ENCODE measurements at places on chromosomes 3 and 15.
A peak's percentile ranks its signal among the peaks of the same experiment; 100 is the strongest.

DNA sequence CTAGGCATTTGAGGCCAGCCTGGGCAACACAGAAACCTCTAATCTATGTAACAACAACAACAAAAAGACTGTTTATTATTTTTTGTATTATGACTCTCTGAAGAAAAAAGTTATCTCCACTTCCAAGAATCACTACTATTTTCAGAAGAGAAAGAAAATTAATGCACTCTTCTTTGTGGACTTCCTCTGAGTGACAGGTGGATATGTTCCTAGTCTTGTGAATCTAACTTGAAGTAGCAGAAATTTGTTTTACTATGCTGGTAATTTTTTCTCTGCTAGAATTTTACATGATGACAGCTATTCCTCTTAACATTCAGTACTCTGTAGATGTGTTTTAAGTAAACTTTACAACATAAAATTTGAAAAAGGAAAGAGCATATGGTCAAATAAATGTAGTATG, 16.7 kb downstream of the DYNC1LI1 start:
- DNase-seq, result no peak

GRCh38 chr15:80967451-80967850, 22.2 kb downstream of the MESD start:
- no peak for DNase-seq

- no peak for DNase-seq
Observed at GRCh38 chr3:34408088-34408487, 609.7 kb downstream of the PDCD6IP start.

GRCh38 chr3:5951026-5951425, 763.5 kb downstream of the EDEM1 start:
- DNase-seq, result no peak

GRCh38 chr15:94523873-94524272, 292.5 kb downstream of the MCTP2 start:
- DNase-seq, result no peak

DNA sequence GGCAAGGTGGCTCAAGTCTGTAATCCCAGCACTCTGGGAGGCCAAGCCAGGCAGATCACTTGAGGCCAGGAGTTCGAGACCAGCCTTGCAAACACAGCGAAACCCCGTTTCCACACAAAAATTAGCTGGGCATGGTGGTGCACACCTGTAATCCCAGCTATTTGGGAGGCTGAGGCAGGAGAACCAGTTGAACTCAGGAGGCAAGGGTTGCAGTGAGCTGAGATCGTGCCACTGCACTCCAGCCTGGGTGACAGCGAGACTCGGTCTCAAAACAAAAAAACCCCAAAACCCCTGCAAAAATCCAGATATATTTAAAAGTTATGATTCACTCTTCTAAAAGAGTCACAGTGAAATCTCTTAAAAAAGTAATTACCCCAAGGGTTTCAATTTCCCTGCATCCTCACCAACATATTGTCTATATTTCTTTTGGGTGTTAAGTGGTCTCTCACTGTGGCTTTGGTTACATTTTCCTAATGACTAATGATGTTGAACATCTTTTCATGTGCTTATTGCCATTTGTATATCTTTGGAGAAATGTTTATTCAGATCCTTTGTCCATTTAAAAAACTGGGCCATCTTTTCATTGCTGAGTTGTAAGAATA, 73.2 kb upstream of the UBP1 start:
- DNase-seq, result no peak

GRCh38 chr3:112635674-112636073, 5.3 kb downstream of the CCDC80 start:
- DNase-seq, result no peak

DNA sequence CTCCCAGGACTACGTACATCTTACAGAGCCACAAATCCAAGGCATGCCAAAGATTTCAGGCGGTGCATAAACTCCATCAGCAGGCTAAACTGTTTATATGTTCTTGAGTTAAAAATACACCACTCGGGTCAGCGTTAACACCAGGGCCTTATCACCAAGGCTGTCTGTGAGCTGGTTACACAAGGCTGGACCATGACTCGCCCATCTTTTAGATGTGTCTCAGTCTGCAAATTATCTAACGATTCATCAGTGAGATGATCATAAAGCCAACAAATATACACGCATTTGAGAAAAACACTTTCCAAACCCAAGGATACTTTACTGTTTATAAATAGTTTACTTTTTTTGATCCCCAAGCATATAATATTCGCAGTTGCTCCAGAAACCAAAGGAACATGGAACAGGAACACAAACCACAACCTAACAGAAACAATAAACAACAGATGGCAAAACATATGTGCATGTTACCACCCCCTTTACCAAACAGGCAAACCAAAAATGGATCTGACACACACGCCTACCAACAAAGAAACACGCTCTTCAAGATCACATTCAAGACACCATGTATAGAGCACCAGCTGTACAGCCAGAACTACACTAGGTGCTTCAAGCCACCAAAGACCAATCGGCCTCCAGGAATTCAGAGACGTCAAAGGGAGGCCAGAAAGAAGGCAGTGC, 15.4 kb downstream of the LRIG1 start:
- no peak for DNase-seq

GRCh38 chr15:68022061-68022460, 32.1 kb upstream of the PIAS1 start:
- DNase-seq, result peak; percentile 50

GRCh38 chr15:25179673-25180511, 225.1 kb downstream of the SNRPN start:
- peak; percentile 31 for DNase-seq

Data from ureter (tissue), 1 donor.